ENCODE measurements at places on chromosomes 3 and 15. TPM values are rescaled to one million over a fixed set of nuclear protein-coding genes. Genes with fewer than 3 reads are reported as not detected.

CLRN1 gene
- total RNA-seq = not detected

GRCh38 chr15:89985111-89985510 is 16.0 kb upstream of the ZNF710 start:
- H3K27me3 ChIP-seq = peaks cover 27% of the 10 kb centered on the region
- peaks cover 6% of the 10 kb centered on the region for H3K4me1 ChIP-seq
- no peak overlapping the region for H3K27ac ChIP-seq

SLC28A2 gene
- total RNA-seq = not detected

DNA sequence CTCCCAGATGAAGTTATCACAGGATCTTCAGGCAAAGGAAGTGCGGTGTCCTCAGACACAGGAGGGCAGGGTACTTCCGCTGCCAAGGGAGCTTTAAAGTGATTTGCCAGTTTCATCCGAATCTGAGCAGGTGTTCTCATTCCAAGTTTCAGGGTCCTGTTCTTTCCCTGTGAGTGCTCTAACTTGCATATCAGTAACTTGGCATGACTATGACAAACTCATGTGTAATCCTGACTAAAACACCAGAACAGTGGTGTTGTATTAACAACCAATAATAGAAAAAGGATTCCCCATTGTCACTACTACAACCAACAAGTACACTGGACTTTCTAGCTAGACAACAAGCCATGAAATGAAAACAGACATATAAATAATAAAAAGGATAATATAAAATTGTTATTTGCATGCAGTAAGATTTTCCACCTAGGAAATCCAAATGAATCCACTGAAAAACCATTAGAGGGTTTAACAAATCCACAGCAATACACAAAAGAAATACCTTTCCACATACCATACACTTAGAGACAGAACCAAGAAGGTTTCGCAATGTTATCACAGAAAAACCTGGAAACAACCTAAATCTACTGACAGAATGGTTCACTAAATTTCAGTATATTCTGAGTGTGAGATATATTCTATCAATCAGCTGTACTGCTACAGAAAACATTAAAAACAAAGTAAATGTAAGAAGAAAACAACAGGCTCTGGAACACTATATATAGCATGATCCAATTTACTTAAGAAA is 40.9 kb upstream of the RPL35A start:
- no peak overlapping the region for H3K27ac ChIP-seq
- no peaks in the 10 kb centered on the region for H3K36me3 ChIP-seq
- H3K27me3 ChIP-seq = no peaks in the 10 kb centered on the region
- no peak for DNase-seq
- H3K4me1 ChIP-seq = peaks cover 3% of the 10 kb centered on the region
- H3K4me3 ChIP-seq = no peak overlapping the region

DNA sequence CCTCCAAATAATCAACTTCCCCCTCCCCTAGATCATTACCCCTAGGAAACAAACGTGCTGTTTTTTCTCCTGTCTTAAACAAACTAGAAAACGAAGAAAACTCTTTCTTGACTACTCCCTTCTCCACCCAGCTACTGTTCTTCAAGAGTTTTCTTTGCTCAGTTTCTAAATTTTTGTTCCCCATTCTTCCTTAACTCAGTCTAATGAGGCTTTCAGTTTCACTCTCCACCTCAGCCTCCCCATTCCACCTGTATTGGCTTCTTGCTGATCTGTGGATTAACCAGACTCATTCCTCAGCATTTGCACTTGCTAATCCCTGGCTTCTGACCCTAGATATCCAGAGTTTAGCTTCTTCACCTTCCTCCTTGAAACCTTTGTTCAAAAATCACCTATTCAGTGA is 26.8 kb downstream of the SERPINI1 start:
- DNase-seq = no peak
- no peak overlapping the region for H3K4me3 ChIP-seq
- no peaks in the 10 kb centered on the region for H3K27me3 ChIP-seq
- H3K4me1 ChIP-seq = no peaks in the 10 kb centered on the region
- H3K36me3 ChIP-seq = peaks cover 24% of the 10 kb centered on the region
